ENCODE measurements at places on chromosomes 3 and 15.

- peak; percentile 48 for DNase-seq
These were observed 237.3 kb upstream of the GAP43 start for GRCh38 chr3:115385774-115386730.

DNA sequence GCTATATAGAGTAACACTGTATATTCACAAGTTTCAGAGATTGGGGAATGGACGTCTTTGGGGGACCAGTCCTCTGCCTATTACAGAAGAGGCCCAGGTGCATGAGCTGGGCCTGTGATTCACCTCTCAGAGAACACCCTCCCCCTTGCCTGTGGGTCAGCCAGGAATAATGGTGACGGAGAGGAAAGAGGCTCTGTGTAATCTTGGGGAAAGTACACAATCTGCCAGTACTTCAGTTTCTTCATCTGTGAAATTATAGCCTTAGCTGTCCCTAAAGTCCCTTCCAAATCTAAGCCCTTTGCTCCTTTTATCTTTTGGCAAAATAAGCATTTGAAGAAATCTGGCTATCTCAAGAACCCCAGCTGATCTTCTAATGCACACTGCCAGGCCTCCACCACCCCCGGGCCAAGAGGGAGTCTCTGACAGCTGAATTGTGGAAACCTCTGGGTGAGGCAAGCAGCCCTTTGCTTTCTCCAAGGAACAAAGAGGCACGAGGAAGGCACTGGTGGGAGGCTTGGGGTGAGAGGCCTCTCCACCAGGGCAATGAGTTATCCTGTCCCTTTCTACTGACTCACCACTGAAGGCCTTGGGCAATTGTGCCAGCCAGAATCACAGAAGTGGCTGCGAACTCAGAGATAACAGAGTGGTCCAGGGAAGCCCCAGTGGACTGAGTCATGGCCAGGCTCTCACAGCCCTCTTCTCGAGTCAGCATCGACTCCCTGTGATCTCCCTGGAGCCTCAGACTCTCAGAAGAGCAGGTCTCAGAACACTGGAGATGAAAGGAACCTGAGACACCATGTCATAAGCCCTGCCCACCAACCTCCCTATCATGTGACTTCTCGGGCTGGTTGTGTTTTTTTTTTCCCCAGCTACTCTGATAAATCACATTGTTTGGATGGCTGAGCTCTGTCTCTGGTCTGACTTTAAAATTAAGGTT lies 31.8 kb downstream of the CCNL1 start:
- DNase-seq = peak; percentile 73

GRCh38 chr15:50262533-50262932 lies 3.0 kb downstream of the HDC start:
- DNase-seq = no peak

DNA sequence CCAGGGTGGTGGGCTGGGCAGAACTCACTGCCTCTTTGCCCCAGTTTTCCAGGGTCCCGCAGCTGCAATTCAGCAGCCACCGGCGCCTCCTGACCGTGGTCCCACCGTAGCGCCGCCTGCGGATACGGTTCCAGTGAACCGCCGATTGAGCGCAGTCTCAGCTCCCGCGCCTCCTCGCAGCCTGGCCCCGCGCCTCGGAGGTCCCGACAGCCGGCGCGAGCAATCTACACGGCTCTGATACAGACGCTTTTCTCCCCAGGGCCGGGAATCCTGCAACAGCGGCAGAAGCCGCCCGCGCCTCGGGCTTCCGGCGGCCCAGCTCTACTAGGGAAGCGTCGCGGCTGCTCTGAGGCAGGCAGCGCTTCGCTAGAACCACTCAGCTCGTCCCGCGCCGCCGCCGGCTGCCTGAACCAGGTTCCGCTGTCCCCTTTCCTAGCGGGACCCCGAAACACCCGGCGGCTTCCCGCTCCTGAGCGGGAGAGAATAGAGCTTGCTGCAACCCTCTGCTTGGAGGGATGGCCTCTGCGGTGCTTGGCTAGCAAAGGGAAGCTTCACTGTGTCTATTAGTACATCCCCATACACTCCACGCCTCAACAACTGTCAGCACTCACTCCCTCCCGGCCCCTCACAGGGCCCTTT lies 3.1 kb downstream of the FOXL2NB start:
- DNase-seq = peak; percentile 82

GRCh38 chr3:5022187-5022965 lies 43.1 kb downstream of the BHLHE40 start:
- DNase-seq = no peak

- no peak for DNase-seq
These were observed 168.0 kb upstream of the MLF1 start for GRCh38 chr3:158403013-158403412.

- DNase-seq = peak; percentile 88
These were observed 352 bp downstream of the CHRD start for GRCh38 chr3:184380185-184380626.

GRCh38 chr3:18376682-18377081 lies 48.5 kb downstream of the SATB1 start:
- DNase-seq = no peak

DNA sequence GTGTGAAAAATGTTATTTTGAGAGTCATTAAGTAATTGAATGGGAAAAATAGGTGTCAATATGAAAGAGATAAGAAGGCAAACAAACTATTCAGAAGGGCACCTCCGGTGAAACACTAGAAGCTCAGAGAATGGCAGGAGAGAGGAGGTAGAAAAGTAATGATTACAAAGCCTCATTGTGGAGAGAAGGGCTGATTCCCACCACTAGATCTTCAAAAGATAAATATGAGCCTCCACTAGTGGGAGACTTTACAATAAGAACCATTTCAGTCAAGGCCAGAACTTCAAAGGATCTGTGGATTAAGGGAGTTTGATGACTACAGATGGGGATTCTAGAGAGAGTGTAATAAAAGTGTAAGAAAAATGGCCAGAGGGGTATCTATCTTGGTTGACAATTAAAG lies 535.6 kb downstream of the NLGN1 start:
- no peak for DNase-seq

DNA sequence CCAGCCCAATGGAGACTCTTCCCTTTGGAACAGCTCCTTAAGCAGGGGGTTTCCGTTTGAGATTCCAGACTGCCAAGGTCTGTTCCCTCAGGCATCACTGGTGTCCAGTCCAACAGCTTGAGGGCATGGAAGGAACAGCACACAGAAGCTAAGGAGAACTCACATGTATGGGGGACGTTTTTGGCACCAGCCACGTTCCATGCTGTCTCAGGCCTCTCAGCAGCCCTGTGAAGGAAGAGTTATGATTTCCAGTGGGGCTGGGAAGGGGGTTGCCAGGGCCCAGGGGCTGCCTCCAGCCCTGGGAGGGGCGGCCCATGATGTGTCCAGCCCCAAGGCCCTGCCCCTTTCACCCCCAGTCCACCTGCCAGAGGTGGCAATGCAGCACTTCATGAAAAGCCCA lies 7.5 kb upstream of the RHO start:
- DNase-seq = no peak

GRCh38 chr3:113228498-113229286 lies 17.3 kb downstream of the BOC start:
- no peak for DNase-seq

DNA sequence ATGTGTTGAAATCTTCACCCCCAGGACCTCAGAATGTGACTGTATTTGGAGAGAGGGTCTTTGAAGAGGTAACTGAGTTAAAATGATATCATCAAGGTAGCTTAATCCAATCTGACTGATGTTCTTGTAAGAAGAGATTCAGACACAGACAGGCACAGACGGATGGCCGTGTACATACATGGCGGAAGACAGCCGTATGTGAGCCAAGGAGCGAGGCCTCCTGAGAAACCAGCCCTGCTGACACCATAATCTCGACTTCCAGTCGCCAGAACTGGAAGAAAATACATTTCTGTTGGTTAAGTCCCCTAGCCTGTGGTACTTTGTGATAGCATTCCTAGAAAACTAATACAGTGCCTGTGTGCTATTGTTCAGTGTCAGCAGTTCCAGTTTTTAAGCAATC lies 73.6 kb downstream of the APBA2 start:
- DNase-seq = peak; percentile 8

- DNase-seq = peak; percentile 62
These were observed 58.6 kb upstream of the TSC22D2 start for GRCh38 chr3:150349314-150350097.

DNA sequence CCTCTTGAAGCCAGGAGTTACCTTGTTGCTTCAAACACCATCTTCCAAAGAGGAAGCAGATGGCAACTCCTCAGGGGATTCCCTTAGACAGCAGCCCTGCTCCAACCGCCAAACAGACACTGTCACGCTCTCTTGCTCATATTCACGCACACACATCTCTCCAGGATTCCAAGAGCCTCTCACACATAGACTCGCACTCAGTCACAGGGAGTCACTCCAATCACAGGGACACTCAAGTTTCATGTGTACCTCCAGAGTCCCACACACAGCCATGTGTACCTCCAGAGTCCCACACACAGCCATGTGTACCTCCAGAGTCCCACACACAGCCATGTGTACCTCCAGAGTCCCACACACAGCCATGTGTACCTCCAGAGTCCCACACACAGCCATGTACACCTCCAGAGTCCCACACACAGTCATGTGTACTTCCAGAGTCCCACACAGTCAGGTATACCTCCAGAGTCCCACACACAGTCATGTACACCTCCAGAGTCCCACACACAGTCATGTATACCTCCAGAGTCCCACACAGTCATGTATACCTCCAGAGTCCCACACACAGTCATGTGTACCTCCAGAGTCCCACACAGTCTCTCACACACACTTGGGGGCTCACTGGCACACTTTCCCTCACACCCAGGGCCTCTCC lies 6.1 kb downstream of the VWA5B2 start:
- peak; percentile 35 for DNase-seq
